ENCODE measurements at places on chromosomes 5 and 9.

GRCh38 chr5:59725392-59725767 is 168.1 kb downstream of the PDE4D start:
- no peak for DNase-seq

- no peak for DNase-seq
These were observed 38.6 kb upstream of the GGTA1 start for GRCh38 chr9:121538221-121538620.

DNA sequence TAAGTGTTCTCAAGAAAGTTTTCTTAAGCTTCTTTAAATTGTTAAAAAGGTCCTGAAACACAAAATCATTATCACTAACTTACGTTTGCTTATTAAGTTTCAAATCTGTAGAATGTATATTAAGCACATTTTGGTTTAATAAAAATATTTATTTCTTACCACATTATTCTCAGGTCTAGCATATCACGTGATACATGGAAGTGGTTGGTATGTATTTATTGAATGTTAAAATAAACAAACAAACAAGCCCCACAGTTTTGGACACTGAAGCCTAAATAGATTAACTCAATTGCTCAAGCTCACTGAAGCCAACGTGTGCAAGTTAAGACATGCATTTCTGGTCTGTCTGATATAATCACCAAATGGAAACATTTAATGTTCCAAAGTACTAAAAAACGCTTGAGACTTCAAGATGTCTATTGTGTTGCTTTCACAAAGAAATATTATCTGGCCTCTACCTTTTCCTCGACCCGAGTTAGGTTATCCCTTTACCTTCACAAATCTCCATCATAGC is 1136.9 kb downstream of the TAF11L14 start:
- DNase-seq: no peak

DNA sequence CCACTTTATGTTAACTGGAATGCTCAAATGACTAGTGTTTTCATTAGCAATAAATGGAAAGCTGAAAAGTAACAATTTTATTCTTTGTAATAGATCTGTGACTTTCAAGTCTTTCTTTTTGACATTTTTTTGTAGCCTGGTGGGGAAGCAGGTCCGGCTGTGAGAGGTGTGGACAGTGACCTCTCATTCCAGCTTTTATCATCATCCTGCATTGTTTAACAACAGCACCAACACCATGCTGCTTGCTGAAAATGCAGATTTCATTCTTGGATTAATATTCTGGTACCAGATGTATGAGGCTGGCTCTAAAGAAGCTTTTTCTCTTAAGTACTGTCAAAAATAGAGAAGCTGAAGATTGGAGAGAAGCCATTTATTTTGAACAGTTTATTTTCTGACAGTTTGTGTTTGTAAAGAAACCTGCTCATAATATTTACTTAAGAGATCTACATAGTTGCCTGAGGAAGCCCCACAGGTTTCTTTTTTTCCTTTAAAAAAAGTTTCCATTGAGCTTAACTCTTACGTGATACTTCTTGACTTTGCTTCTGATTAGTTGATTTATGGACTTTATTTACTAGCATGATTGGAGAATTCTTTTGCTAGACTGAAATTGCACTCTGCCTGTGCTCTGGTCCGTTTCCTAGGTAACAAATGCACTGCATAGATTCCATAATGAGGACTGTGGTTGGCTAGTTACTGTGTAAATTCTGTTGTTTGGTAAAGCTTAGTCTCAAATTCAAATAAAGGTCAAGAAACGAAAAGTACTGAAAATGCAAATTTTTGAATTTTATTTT is 3.4 kb downstream of the KIAA1958 start:
- no peak for DNase-seq

DNA sequence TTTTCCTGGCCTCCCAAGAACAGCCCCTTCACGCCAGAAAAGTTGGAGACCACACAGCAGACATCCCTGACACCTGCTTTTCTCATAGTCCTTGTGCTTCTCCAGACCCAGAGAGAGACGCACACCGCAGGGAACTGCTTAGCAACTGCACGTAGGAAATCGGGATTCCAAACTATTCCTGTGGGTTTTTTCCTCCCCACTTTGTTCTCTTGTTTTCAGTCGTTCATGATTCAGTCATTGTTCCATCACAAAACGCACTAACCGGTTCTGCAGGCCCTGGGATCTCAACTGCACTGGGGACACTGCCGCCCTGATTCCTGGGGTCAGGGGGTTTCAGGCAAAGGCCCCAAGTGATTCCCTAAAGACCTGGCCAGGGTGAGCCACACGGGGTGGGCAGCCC is 588.0 kb upstream of the KLF4 start:
- no peak for DNase-seq

GRCh38 chr5:173108914-173109313 is 35.4 kb upstream of the BNIP1 start:
- no peak for DNase-seq

DNA sequence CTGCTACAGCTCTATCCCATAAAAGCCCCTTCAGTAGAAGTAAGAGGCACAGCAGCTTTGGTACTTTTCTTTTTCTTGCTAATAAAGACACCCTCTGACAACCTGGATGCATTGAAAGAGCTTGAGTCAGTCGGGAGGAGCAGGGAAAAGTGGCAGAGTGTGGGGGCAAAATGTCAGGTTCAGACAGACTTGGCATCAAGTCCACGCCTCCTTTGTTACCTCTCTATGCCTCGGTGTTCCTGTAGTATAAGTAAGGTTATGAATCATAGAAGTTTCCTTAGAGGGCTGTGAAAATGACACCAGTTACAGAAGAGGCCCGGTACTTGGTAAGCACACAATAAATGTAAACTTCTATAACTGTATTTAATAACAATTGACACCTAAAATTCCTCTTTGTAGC is 133.9 kb downstream of the ESM1 start:
- no peak for DNase-seq

GRCh38 chr5:173645437-173645807 is 29.0 kb upstream of the BOD1 start:
- no peak for DNase-seq

DNA sequence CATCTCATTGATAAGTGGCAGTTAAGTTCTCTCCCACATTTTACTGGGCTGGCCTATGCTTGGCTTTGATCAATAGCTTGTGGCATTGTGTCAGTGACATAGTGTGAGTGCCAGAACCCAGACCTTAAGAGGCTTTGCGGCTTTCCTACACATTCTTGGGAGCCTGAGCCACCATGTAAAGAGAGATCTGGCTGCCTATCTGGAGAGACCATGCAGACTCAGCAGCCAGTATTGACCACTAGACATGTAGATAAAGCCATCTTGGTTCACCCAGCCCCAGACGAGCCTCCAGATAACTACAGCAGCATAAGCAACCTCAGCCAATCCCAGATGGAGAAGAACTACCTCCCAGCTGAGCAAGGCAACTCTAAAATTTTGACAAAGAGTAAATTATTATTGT is 28.6 kb downstream of the C9orf153 start:
- no peak for DNase-seq

DNA sequence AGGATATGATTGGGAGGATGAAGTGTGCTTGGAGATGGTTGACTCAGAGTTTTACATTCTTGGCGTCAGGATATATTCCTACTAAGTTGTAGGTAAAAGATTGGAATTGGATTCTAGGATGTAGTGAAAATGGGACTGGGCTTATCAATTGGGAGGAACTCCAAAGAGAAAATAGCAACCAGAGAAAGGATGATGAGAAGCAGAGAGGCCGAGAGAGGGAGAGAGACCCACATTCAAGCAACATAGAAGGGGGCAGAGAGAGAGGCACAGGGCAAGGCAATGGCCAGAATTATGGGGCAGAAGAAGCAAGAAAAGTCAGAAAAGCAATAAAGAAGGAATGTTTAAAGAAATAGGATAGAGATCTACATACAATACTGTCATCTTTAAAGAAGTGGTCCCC is 217.9 kb upstream of the ACTBL2 start:
- DNase-seq: no peak

DNA sequence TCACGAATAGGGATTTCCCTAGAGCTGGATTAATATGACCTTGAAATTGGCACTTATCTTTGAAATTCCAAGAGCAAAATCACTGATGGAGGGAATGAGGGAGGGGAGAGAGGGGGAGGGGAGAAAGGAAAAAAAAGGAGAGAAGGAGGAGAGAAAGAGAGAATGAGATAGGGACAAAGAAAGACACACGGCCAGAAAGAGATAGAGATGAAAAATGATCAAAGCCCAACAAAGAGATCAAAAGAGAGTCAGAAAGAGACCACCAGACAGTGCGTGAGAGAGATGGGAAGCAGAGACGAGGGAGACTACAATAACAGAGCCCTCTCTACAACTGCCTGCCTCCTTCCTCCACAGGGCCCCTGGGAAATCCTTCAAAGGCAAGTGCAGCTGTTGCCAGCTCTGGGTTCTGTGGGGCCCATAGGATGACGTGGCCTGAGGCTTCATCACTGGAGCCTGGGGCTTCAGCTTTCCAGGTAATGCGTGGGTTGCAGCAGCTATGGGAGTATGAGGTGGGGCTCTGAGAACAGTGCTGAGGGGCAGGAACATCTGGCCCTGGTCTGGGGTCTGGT is 58.3 kb upstream of the SHB start:
- DNase-seq: no peak

DNA sequence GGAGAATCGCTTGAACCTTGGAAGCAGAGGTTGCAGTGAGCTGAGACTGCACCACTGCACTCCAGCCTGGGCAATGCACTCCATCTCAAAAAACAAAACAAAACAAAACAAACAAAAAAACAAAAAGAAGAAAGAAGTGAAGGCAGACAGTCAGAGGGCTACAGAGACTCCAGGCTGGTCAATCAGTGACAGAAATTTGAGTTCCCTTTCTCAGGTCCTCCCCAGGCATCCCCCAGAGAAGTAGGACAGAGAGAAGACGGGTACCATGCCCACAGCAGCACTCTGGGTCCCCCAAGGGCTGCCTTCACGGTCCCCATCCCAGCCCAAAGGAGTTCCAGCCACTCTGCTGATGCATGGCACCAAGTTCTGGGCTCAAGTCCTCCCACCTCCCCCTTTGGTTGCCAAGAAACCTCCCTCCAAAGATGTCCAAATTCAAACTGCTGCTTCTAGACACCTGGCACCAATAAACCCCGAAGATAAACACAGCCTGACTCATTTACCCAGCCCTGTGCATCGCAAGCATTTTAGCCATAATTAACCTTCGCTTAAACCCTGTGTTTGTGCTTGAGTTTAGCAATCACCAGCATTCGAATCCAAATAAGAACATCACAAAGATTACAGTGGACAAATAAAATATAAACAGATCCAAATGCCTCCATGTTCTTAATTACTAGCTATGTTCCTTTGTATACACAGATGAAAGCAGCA is 24.0 kb downstream of the SEMA4D start:
- no peak for DNase-seq

DNA sequence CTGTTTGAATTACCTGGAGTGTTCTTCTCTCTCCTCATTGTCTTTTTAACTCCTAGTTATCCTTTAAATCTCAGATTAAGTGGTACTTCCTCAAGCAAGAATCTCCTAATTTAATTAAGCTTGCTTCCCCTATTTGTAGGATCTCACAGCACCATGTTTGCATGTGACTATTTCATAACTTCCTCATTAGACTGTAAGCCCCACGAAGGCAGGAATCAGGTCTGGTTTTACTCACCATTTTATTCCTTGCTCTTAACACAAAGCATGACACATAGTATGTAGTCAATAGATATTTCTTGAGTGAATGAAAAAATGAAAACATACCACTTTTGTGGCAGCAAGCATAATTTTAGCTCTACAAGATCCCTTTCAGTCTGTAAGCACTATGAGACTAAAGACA is 1.3 kb upstream of the ERMP1 start:
- DNase-seq: no peak

DNA sequence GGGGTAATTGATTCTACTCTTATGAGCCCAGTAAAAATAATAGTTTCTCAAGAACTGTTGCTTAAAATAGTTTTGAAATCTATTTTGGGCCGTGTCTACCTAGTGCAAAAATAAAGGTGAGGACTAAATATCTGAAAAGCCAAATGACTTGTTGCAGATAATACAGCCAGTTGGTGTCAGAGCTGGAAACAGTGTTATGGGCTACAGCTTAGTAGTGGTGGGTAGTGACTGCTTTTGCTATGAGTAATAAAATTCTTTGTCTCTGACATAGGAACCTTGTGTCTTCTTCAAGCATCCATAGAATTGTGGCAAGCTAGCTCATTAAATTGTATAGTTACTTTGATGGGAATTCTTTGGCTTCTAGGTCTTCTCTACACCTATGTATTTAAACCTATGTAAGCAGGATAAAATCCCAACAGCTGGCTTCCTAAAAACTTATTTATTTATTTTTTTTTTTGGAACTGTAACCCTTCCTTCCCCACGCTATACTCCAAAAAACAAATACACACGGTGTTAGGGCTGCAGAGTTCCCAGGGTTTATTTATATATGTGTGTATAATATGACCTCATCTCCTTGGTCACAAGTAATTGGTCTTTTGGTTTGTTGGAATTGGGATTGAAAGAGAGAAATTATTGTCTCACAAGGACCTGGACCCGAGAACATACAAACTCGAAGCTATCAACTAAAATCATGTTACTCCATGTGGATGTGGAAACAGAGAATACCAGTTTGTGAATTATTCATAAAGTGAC is 138.0 kb downstream of the NUDT12 start:
- DNase-seq: no peak

DNA sequence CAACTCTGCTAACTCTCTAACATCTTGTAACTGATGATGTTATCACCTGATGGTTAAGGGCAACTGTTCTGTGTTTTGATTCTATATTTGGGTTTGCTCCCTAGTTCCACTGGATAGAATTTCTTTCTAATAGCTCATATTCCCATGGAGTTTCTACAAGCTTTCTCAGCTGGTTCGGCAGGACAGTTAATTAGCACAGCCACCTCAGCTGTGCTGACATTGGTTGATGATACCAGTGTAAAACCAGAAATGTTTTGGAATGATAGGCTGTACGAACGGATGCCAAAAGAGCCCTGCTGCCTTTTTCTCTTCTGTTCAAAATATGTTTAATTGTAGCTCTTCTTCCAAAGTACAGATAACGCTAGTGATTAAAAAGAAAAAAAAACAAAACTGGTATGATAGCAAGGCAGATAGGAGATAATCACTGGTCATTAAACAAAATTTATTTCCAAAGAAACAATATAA is 440.5 kb upstream of the ZNF608 start:
- no peak for DNase-seq

DNA sequence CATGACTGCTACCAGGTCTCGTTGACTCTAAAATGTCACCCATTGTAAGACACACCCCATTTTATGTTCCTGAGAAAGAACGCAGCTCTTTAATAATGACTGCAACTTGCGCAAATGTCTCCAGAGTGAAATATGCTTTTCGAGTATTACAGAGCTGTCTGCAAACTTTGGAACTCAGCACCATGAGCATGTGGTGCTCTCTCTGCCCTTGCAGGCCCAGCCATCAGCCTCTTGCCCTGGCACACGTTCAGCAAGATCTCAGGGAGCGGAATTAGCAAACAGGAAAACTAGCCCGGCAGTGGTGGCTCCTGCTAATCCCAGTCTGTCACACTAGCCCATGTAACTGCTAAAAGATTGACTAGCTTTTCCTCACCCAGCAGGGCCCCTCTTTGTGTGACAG is 114.5 kb upstream of the SLC1A3 start:
- DNase-seq: no peak

GRCh38 chr5:108418197-108418596 is 36.3 kb upstream of the FBXL17 start:
- DNase-seq: no peak

All from CD4-positive, alpha-beta T cell treated with Interleukin-4 for 4 hours (primary cell).